Effector CD4-positive, alpha-beta T cell (primary cell): ENCODE measurements at places on chromosomes 1 and 21.

GRCh38 chr21:19048098-19048672, 644.6 kb upstream of the TMPRSS15 start:
- no peak for DNase-seq

DNA sequence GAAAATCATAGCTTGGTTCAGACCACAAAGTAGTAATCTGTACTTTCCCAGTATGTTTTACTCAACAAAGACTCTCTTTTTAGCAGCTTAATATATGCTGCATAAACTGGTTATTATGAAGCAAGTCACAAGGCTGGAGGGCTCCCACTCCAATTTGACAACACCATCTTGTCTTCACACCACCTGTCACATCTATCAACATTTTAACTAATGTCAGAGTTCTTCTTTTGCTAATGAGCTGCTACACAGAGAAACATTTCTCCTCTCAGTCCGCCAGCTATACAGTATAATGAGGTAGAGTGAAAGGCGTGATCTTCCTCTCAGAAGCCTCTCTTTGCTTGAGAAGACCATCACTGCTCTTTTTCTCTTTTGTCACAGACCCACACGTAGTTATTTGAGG, 230.1 kb downstream of the BARHL2 start:
- no peak for DNase-seq

DNA sequence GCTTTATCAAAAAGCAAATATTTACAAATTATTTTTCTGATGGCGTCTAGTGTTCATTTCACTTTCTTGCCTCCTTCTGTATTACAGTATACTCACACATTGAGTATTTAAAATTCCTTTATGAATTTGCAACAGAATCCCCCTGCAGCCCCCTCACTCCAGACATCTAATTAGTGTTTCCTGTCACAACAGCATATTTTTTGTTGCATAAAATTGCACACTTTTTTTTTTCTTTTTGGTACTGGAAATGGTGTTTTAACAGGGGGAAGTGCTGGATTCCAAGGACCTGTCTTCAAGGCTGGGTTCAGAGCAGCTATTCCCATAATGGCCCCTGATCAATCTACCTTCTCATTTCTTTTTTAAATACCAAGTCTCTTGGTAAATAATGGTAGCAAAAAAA, 184.3 kb upstream of the HMCN1 start:
- DNase-seq, result no peak

DNA sequence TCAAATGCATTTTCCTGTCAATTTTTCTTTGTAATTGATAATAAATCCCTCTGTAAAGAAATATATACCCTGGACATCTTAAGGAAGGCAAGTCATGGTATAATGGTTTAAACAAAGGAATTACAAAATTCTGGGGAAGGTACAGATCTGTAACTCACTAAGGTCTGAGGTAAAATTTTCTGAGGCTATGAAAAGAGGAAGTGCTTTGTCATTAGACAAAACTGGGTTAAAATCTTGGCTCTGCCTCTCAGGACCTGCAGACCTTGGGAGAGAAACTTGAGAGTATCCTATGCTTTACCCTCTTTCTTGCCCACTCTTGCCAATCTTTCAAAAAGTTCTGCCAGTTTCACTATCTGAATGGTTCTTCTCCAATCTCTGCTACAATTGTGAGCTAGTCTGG, 26.8 kb upstream of the BEND5 start:
- no peak for DNase-seq

- DNase-seq, result no peak
Measured at GRCh38 chr1:83497563-83497962, 501.4 kb downstream of the TTLL7 start.

- no peak for DNase-seq
Measured at GRCh38 chr1:230120921-230121381, 53.9 kb downstream of the GALNT2 start.

GRCh38 chr21:37509802-37510393, 143.3 kb downstream of the DYRK1A start:
- no peak for DNase-seq

GRCh38 chr1:17875882-17876280, 120.7 kb downstream of the ACTL8 start:
- DNase-seq, result no peak

- DNase-seq, result no peak
Measured at GRCh38 chr1:18526436-18527275, 45.9 kb downstream of the KLHDC7A start.

DNA sequence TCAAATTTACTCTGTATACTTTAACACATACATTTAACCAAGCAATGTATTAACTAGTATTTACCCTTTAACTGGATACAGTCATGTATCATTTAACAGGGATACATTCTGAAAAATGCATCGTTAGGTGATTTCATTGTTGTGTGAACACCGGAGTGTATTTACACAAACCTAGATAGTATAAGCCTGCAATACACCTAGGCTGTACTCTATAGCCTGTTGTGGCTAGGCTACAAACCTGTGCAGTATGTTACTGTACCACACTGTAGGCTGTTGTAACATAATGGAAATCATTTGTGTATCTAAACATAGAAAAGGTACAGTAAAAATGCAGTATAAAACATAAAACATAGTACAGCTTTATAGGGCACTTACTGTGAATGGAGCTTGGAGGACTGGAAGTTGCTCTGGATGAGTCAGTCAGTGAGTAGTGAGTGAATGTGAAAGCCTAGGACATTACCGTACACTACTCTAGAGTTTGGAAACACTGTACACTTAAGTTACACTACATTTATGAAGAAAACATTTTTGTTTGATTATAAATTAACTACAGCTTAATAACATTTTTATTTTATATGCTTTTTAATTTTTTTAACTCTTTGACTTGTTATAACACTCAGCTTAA, 21.3 kb downstream of the RGS4 start:
- DNase-seq, result no peak

DNA sequence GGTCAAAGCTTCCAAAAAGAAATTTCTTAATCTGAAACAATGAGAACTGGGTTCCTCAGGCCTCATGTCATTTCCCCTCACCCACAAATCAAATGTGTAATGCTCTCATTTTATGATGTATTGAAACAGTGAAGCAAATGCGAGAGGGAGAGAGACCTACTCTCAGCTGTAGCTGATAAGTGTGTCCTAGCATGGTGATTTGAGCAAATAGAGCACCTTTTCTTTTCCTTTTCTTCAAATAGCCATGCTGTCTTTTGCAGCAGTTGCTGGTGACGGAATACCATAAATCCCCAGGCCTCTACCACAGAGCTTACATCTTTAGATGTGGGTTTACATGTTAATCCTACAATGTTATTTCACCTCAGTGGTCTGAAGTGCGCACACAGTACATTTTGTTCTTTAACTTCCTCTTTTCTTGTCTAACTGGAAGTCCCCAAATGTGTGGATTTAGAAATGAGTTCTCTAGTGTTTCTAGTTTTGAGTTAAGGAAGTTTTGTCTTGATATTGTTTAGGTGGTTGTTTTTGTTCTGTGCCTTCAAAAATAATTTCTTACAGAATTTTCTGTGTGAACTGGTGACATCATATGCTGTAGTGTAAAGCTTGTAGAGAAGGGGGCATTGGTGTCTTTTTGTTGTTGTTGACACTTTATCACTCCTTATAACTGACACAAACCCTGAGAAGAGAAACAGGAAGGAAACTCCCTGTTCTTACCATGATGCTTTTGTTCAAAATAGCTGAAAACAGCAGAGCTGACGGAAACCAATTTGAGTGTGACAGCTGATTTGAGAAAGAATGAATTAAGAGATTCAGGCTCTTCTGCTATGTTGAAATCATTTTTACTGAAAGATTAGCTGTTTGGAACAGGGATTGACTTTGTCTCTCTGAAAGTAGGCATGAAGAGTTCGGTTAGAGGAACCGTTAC, 12.2 kb downstream of the SMAP2 start:
- peak; percentile 64 for DNase-seq

DNA sequence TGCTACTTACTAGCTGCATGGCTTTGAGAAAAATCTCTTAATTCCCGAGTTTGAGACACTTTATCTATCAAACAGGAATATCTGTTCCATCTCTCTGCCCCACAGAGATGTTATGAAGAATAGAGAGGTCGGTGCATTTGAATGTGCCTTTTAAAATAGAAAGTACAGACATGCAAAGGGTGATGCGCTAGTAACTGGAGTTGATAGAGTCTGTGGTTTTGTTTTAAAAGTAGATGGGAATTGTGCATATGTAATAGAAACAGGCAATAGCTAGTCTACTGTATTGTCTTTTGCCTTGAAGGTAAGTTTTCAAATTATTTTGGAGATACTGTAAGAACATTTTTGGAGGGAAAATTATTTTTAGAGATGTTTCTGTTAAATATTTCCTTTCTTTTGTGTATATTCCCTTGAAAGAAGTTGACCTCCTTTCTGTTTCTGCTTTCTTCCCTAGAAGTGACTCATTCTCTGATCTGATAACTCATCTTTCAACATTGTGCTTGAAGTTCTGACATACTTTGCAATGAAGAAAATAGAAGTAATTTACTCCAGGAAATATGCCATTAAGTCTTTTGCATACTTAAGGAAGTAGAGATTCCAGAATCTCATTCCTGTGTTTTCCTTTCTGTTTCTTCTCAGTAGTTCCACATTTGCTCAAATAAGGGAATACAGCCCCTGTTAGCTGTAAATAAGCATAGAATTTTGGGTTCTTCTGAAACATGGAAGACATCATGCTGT, 151.6 kb downstream of the SDCCAG8 start:
- DNase-seq, result no peak

- DNase-seq, result no peak
Measured at GRCh38 chr1:14561014-14561693, 37.3 kb upstream of the KAZN start.

- no peak for DNase-seq
Measured at GRCh38 chr21:23131177-23131576, 2133.0 kb downstream of the NCAM2 start.

DNA sequence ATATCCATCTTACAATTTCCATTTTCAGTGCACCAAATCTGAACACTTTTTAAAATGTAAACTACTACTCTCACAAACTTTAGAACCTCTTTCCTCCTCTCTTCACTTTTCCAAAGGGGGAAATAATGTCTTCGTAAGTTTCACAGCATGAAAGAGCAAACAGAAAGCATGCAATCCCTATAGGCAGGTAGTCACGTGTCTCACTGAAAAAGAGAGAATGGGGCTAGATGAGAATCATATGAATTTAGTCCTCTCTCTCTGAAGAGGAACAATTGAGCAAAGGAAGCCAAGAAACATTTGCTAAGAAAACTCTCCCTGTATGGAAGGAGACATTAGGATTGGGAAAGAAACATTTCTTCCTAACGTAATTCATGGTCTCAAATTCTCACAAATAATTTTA, 613.9 kb downstream of the PLA2G4A start:
- DNase-seq, result no peak

DNA sequence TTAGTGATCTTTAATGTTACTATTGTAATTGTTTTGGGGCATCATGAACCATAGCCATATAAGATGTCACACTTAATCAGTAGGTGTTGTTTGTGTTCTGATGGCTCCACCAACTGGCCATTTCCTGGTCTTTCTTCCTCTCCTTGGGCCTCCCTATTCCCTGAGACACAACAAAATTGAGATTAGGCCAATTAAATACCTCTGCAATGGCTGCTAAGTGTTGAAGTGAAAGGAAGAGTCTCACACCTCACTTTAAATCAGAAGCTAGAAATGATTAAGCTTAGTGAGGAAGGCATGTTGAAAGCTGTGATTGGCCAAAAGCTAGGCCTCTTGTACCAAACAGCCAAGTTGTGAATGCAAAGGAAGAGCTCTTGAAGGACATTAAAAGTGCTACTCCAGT, 30.7 kb downstream of the PPP2R5A start:
- DNase-seq, result no peak

GRCh38 chr1:110829955-110830553, 42.9 kb upstream of the CD53 start:
- peak; percentile 7 for DNase-seq

- no peak for DNase-seq
Measured at GRCh38 chr1:40407453-40407852, 33.9 kb downstream of the SMAP2 start.

GRCh38 chr1:203090421-203091198, 4.8 kb upstream of the MYOG start:
- DNase-seq, result no peak

DNA sequence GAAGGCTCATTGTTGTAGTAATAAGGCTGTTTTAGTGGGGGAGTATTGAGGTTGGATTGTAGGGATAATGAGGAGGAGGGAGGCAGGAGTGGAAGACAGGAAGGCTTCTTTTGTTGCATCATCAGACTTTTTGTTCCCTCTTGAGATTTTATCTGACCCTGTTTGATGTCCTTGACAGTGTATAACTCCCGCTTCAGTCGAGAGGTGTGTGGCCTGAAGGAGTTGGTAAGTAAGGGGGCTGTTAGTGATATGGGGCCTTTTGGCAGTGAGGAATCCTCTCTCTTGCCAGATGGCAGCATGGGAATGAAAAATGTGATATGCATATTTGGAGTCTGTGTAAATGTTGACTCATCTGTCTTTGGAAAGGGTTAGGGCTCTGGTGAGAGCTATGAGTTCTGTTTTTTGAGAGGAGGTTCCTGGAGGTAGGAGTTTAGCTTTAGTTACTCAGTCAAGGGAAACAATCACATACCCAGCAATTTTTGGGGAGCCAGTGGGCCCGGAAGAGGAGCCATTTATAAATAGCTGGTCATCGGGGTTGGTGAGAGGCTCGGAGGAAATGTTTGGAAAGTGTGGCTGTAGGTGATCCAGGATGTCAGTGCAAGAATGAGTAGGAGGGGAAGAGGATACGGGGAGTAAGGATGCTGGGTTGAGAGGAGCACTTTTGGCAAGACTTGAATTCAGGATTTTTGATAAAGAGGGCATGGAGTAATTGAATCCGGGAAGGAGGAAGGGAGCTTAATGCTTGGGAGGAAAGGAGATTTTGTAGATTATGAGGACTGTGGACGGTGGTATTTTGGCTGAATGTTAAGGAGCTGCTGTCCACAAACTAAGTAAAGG, 136.7 kb upstream of the ETV3 start:
- DNase-seq, result no peak

- no peak for DNase-seq
Measured at GRCh38 chr1:42518908-42519307, 55.8 kb downstream of the CCDC30 start.

GRCh38 chr21:34147792-34148418, 74.5 kb downstream of the MRPS6 start:
- DNase-seq, result no peak

DNA sequence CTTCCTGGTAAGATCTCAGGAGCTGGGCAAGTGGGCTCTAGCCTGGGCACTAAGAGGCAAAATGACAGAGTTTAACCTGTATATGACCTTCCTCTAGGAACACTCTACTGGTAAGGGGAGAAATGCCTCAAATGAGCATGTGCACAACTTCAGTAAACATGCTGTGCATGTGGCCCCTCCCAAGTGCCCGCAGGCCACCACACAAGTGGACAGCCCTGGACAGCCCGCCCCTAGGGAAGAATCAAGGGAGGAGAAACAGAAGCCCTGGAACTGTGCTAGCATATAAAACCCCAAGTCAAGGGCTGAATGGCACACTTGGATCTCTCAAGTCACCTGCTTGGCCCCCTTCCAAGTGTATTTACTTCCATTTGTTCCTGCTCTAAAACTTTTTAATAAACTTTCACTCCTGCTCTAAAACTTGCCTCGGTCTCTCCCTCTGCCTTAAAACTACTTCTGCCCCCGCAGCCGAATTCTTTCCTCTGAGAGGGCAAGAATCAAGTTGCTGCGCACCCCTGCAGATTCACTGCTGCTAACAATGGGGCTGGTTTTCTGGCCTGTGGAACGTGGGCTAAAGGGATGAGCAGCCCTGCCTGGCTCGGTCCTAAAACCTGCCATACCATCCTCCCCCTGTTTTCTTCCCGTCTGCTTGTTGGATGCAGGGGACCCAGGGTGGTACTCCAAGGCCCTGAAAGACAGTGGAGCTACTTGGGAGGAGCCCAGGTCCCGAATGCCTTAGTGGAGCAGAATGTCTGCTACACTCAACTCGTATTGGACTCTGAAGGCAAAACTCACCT, 93.5 kb downstream of the IER5 start:
- DNase-seq, result no peak
